HS-5 (cell line): ENCODE measurements at places on chromosomes 13 and 19.

- DNase-seq, result no peak
Observed at GRCh38 chr19:1495051-1495798, 4.2 kb downstream of the REEP6 start.

GRCh38 chr13:49667773-49668172 is 23.5 kb downstream of the EBPL start:
- no peak for DNase-seq

DNA sequence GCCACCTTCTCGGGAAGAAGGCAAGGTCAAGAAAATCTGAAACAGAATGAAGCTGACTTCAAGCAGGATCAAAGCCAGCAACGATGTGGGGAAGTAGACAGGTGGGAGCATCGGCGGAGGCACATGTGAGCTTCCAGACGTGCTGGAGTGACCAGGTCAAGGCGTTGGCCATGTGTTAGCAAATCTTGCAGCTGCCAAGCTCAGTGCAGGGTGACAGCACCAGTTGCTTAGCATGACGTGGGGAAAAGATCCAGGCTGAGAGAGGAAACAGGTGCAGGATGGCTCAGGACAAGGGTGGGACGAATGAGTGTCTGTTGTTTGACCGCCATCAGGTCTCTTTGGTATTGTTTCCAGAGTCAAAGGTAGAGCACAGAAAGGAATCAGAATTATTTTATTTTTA is 92.3 kb downstream of the TNFSF13B start:
- no peak for DNase-seq

- DNase-seq, result no peak
Observed at GRCh38 chr13:28100150-28101121, at the start of gene FLT3. Gene FLT3 (minus strand): TSS chr13:28100576. CDS start chr13:28100510, 66 bp downstream.

GRCh38 chr13:98184792-98185191 is 7.7 kb upstream of the RNF113B start:
- no peak for DNase-seq

DNA sequence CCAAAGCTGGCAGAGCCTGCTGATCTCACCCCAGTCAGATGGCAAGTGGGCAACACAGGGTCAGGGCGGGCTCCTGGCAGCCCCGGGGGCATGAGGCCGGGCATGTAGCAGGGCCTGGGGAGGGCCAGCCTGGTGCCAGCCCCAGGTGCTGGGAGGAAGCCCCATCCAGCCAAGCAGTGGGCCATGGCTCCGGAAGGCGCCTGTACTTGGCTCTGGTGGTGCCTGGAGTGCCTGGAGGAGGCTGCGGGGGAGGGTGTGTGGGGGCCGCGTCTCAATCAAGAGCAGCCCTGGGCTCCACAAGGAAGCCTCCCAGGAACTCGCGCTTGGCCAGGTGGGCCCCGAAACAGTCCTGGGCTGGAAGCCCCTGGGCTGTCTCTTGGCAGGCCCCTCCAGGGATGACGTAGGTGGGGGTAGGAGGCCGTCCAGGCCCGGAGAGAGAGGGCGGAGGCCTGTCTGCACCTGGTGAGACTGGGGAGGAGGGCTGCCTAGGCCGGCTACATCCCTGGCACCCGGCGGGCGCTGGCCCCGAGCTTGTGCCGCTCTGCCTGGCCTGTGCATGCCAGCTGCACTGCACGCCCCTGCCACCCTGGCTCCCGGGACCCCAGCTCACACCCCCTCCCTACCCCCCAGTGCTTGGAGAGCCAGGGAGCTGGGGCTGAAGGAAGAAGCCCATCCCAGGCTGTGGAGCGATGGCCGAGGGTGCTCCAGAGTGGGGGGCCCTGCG is 45.9 kb downstream of the COMP start:
- no peak for DNase-seq

- no peak for DNase-seq
Observed at GRCh38 chr19:43779820-43780219, 953 bp downstream of the KCNN4 start.

GRCh38 chr13:94548382-94548781 is 47.6 kb downstream of the TGDS start:
- no peak for DNase-seq

- no peak for DNase-seq
Observed at GRCh38 chr19:41083516-41083915, 4.7 kb upstream of the CYP2A13 start.

DNA sequence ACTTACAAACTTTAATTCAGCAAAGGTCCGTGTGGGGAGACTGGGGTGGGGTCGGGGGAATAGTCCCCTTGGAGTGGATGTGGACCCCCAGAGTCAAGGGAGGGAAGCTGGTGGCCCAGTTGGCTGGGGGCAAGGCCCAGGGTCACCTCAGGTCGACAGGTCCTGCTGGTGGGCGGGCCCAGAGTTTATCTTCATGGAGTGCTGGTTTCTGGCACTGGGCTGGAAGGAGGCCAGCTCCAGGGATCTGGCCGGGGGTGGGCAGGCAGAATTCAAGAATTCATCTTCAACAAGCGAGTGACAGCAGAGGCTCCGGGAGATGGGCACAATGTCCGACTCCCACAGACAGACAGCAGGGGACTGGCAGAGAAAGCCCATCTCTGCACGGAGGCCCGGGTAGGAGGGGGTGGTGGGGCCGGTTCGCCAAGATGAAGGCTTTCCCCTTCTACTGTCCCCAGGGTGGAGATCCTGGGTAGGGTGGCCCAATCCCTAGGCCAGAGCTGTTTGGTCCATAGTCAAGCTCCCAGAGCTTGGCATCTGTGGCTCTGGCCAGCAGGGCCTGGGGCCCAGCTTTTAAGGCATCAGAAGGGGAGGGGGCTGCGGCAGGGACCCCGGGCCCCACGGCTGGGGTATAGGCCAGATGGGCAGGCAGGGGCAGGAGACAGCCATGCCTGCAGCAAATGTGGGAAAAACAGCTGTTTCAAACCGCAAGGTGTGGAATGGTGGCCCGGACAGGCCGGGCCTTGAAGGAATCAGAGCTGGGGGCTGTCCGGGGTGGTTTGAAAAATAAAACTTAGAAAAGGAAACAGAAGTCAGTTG is 622 bp upstream of the FDX2 start:
- no peak for DNase-seq

GRCh38 chr13:79382545-79383275 is 23.3 kb downstream of the RBM26 start:
- no peak for DNase-seq

DNA sequence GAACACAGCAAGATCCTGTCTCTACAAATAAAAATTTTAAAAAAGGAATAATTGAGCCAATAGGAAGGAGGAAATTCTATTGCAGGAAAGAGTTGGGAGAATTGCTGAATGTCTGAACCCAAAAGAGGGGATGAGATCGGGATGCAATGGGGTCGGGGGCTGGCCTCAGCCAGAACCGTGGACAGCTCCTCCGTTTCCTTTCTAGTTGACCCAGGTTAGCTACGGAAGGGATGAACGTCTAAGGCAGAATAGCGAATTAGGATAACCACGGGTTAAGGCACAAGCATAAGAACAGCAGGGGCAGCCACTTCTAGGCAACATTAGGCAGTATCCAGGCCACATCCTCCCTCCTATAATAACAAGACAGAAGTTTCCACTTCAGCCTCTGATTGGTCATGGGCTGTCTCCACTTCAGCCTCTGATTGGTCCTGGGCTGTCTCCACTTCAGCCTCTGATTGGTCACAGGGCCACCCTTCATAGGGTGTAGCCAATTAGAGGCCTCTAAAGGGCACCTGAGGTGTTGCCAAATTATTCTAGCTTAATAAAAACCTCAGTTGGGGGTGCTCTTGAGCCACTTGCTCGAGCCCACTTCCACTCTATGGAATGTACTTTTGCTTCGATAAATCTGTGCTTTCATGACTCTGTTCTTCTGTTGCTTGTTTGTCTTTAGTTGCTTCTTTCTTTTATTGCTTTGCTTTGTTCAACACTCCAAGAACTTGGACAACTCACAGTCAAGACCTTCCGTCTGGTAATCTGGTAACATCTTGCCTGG is 24.9 kb upstream of the TPM4 start:
- no peak for DNase-seq

DNA sequence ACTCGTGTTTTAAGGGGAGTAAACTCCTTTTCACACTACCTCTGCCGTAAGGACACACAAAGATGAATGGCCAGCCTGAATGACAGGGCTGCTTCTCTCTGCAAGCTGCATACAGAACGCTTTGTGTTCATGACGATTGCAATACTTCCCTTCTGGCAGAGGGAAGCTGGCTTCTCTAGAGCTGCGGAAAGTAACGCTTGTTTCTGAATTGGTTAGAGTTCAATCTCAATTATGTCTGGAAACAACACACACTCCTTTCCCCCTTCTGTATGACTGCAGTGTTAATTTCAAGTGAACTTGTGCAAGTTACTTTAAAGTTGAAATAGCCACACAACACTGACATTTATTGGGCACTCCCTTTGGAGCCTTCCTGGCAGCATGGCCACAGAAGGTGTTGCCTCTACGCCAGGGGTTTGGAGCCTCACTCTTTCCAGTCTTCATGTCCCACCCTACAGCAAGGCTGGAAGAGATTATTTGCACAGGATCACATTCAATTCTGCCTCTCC is 242.6 kb downstream of the NDFIP2 start:
- DNase-seq, result no peak

DNA sequence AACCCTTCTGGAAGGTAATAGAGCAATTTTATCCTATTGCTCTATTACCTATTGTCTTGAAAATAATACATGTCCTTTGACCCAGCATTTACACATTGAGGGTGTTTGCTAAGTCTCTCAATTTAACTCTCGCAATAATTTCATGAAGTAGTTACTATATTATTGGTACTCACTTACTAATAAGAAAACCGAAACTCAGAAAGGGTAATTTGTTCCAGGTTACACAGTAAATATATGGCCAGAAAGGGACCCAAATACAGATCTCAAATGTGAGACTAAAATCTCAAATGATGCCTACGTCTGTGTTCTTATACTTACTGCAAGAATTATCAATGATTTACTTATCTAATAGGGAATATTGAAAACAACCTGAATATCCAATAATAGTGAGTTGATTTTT is 29.7 kb upstream of the FAM216B start:
- DNase-seq, result no peak

GRCh38 chr19:29587518-29587986 is 18.5 kb upstream of the POP4 start:
- no peak for DNase-seq

- DNase-seq, result no peak
Observed at GRCh38 chr13:57946361-57946760, 314.8 kb downstream of the PCDH17 start.

GRCh38 chr13:34654647-34655046 is 287.4 kb upstream of the NBEA start:
- no peak for DNase-seq

GRCh38 chr13:110227864-110228643 is 78.9 kb downstream of the COL4A1 start:
- no peak for DNase-seq

- DNase-seq, result no peak
Observed at GRCh38 chr19:57075801-57076492, 43.8 kb upstream of the USP29 start.
